SHP77 (cell line): ENCODE measurements at places on chromosomes 7 and 10.

DNA sequence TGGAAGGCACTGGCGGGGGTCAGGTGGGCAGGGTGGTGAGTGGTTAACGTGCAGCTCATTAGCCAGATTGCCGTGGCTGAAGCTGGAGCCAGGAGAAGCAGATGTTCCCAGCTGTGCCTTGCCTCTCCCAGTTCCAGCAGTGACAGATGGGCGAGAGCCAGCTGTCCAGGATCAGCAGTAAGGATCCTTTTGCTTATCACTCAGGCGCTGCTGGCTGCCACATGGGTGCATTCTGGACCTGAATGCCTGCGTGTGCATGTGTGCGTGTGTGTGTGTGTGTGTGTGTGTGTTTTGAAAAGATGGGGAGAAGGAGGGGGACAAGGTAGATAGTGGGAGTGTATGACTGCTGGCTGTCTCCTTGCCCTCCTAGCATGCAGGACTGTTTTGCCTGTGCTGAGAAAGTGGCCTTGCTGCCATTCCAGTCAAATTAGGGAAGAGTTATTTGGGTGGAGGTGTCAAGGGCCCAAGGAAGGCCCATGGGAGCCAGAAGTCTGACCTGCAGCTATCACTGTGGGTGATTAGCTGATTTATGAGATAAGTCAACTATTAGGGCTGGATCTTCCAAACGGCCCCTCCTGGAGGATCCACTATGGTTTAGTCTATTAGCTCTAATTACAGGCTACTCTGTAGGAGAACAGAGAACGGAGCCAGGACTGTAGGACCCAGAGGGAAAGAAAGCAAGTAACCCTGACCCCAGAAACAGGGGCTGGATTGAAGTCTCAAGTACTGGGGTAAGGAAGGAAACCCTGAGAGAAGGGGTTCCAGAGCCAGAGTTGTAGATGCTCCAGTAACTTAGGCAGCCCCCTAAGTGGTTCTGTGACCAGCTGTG lies 3.3 kb downstream of the EPHA1 start:
- no peak for DNase-seq

- no peak for DNase-seq
These were observed 112.0 kb downstream of the UBE2H start for GRCh38 chr7:129840757-129841156.

GRCh38 chr7:38660427-38661099 lies 29.4 kb upstream of the AMPH start:
- peak; percentile 53 for DNase-seq

DNA sequence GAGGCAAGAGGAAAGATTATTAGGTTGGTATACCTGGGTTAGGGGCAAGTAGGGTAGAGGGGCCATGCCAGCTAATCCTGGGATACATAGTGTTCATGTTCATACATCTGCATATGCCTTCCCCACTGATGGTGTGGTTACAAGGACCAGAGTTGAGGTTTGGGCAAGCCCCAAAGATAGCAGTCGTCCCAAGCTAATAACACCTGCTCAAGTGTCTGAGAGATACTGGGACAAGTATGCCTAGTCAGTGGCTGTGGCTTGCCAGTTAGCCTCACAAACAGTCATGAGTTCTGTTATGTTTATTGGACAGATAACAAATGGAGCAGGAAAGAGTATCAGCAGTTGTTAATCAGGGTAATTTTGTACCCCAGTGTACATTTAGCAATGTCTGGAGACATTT lies 139.6 kb downstream of the ADAM22 start:
- DNase-seq = no peak

DNA sequence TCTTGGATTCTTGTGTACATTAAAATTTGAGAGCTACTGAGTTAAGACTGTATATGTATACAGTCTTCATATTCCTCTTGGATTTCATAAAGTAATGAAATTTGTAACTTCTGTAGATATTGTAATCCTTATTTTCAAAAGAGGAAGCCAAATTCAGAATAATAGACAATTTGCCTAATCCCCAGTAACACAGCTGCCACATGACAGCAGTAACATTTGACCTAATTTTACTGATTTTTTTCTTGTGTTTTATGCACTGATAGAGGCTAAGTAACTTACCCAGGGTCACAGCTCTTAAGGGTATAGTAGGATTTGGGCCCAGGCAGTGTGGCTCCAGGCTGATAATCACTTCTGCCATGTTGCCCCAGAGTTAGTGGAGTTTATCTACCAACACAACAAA lies 40.4 kb upstream of the IL6 start:
- DNase-seq = no peak

DNA sequence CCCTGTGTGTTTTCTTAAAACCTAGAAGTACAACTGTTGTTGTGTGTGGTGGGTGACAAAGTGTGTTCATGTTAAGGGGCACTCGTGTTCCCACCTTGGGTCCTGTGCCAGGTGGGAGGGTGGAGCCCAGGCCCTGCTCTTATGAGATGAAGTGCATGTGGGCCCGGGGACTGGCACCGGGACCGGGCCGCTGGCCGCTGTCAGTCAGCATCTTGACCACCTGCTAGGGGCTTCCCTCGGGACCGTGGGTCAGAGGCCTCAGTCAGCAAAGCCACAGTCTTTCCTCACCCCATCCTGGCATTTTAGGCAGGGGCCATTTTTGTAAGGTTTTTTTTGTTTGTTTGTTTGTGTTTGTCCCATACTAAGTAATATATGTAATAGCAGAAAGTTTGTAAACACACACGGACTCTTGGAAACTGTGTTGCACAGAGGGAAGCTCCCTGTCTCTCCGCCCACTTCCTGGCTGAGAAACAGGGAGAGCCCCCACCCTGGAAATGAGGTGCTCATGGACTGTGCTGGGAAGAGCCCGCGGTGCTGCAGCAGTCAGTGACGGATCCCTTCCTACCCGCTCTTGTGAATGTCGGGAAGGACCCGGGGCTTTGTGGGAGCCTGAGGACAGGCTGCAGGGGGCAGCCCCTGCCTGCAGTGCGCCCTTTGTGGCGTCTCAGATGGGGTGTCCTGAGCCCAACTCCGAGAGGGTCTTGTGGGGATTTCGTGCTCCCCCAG lies 13.4 kb downstream of the AGAP3 start:
- no peak for DNase-seq

GRCh38 chr10:96650958-96651357 lies 64.1 kb upstream of the TM9SF3 start:
- no peak for DNase-seq

GRCh38 chr10:4111643-4112042 lies 326.6 kb upstream of the KLF6 start:
- no peak for DNase-seq

- DNase-seq = no peak
These were observed 39.2 kb downstream of the ENO4 start for GRCh38 chr10:116888380-116889055.

DNA sequence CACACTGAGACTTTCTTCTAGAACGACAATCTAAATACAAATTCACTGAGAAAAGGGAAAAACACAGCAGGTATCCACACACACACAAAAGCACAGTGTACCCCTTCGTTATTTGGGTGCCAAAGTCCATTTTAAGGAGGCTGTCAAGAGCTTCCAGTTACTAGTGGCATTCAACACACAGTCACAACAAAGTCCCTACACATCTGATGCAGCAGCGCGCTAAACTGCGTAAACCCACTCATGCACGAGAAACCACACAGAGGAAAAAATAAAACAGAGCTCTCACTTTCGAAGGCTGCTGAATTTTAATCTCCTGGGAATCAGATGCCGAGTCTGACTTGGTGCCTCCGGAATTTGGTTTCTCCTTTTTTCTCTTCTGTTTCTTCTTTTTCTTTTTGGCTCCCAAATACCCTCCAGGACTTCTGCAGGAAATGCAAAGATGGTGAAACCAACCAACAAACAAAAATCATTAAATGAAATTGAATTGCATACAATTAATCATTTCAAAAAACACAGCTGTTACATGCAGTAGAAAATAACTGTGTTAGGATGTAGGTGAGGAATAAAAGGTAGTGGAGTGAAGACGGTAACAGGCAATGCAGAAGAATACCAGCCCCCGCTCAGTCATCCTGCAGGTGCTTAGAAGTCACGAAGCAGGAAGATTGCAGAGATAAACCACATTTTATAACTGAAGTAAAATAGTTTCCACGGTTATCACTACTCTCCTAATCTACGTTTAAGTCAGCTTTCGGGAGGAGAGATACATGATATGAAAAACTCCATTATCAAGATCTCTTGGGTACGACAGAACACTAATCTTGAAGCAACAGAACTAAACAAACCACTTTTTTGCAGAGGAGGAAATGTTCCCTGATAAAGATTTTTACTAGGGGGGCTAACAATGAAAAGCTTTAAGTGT lies 27.1 kb downstream of the NMT2 start:
- DNase-seq = no peak

- DNase-seq = no peak
These were observed 2.5 kb downstream of the TCF7L2 start for GRCh38 chr10:112952282-112953173.

DNA sequence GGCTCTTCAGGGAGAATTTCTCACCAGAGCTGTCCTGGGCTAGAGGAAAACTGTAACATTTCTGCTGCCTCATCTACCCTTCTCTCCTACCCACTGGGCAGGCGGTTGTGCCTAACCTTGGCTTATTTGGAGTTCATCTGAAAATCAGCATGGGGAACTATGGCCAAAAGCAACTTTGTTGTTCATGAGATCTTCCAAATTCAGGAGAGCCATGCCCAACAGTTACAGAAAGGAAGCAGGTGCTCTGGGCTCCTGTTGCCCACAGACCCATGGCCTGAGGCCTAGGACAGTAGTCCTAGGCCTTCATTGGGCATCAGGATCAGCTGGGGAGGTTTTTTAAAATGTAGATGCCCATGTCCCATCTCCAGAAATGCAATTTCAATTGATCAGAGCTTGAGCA lies 85.2 kb downstream of the GRID1 start:
- DNase-seq = no peak

DNA sequence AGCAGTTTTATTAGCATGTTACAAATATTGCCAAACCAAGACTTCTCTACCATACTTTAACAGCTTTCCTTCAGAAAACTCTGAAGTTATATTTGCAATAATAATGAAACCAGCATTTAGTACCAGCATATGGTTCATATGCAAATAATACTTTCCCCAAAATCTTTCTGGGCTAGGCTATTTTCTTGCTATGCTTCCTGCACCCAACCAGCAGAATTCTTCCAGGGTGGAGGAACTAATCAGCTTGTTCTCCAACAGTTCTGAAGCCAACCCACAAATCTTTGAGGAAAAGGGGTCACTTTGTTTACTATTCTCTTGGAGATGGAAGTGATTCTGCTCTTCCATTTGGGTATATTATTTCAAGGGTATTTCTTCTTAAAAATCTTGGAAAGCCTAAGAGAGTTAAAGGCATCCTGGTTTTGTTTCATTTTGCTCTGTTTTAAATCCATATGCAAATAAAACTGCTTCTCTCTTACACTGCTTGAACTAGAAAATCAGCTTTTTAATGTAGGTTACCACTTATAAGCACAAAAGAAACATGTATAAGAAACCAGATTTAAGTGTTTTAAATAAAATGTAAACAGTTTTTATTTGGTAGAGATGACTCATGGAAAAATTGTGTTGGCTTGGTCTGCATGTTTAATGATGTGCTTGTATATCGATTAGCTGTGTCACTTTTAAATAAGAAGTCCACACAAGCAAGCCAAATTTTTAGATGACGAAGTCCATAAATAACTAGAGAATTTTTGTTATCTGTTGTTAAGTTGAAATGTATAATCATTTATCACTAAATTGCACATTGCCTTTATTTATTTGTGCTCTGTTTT lies 103.7 kb downstream of the HECTD2 start:
- DNase-seq = no peak

- no peak for DNase-seq
These were observed 339.8 kb downstream of the PARD3 start for GRCh38 chr10:34475274-34475646.

- no peak for DNase-seq
These were observed 8.8 kb upstream of the CALD1 start for GRCh38 chr7:134770676-134771075.

DNA sequence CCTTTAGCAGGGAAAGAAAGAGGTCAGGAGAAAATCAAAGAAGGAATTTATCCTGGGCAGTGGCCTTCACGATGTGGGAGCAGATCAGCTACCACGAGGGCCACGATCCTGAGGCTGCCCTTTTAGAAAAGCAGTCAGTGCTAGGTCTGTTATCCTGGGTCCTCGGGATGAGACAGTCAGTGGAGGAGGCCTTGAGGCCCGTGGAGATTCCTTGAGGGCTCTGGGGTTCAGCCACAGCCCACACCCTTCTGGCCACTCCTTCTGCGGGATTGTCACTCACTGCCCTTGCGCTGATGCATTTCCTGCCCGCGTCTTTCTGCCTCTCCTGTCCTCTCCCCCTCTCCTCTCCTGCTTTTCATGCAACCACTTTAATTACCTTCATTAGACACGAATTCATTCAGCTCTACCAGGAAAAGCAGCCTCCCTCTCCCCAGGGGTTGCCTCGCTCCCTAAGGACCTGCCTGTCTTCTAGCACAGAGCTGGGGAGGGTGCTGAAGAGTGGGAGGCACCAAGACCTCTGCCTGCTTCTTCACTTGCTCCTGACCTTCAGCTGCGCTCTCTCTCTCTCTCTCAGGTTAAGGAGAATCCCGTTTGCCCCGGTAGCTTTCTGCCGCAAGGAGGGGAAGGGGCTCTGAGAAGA lies 42.6 kb upstream of the LRRC4 start:
- DNase-seq = no peak

GRCh38 chr7:2862831-2863361 lies 18.8 kb upstream of the GNA12 start:
- no peak for DNase-seq

- no peak for DNase-seq
These were observed 34.3 kb downstream of the HTRA1 start for GRCh38 chr10:122495406-122496340.

DNA sequence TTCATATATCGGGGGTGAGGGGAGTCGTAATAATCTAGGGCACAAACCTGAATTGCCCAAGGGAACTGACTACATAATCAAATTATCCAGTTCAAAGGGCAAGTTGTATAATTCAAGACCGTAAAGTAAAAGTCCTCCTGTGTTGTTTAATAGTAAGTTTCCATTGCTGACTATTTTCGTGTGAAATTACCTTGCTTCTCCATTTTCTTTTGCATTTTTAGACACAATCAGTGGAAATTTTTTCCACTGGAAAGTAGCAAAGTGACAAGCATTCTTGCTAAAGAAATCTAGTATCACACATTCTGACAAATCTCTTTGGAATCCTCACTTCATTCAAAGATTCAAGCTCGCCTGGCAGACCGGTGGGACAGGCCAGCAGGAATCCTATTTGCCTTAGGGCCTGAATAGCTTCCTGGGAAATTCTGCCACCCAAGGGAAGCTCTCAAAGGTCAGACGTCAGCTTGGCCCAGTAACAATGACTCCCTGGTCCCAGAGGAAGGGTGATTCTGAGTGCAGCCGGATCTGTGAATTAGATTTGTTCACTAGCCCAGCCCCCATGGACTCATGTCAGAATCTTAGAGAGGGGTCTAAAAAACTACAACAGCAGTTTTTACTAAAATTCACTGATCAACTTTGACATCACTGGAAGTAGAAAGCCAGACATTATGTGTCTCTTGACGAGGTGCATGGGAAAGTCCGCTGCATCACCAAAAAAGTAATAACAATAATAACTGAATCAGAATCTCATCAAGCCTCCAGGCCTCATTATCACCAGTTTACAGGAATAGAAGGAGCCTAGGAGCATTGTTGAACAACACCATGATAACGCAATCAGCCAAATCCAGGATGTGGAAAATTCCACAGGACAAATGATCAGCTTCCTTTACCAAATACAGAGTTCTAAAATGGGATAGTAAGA lies 161.0 kb downstream of the SKIDA1 start:
- no peak for DNase-seq
